ENCODE measurements at places on chromosomes 7 and 10.

GRCh38 chr7:45026013-45026412 lies 26.0 kb downstream of the CCM2 start:
- no peak for DNase-seq

DNA sequence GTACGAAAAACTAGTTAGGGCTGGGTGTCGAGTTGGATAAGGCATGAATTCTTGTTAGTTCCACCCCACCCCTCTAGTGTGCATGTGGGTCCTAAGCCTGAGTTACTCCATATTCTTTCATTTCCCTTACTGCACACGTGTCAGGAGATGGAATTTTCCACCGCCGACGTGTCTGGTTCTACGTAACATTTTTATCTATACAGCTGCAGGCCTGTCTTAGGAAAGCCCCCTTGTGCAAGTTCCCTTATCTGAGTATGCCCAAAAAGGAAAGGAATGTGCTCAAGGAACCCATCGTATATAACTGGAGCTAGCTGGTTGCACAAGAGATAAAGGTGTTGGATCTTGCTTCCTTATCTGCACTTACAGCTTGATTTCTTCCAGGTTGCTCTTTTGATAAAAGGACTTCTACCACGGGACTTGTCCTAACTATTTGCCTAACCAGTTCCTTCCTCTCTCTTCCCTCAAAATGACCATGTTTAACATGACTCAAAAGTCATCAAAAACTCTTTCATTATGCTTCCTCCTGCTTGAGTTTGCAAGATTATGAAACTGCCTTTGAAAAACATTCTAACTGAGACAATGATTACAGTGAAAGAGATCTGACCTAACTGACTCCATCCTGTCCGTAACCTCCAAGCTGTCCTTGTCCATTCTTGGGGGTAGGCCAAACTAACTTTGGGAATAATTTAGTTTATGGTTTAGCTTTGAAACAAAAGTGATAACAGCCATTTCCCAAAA lies 181.4 kb downstream of the AKR1D1 start:
- DNase-seq = no peak

DNA sequence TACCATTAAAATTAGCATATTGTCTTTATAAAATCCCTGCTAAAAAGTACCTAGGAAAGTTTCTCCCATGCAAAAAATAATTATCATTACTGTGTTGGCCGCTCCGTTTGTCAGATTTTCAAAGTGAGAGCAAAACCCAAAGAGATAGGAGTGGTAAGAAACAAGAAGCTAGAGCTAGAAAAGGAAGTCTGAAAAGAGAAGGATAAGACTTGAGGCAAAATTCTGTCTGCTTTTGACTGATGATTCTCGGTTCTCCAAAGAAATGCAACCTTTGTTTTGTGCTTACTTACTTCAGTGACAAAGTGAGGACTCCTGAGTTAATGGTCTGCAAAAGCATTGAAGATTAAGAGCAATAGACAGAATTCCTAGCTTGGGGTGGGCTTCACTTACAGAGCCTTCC lies 33.3 kb upstream of the CAPZA2 start:
- DNase-seq = no peak

DNA sequence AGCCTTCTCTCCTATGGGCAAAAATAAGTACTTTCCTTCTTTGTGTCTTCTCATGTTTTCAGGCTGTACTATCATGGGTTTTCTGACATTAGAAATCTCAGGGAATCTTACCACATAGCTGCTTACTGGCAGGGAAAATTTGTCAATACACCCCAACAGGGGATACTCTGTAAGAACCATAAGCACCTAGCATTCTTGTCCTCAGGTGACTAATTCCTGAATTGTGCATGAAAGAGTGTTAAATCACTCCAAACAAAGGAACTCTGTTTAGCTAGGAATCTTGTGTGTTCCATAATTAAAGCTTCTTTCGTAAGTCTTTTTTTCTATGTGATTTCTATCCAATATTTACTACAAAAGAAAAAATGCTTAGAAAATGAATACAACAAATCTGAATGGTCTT lies 206.7 kb upstream of the POT1 start:
- no peak for DNase-seq

DNA sequence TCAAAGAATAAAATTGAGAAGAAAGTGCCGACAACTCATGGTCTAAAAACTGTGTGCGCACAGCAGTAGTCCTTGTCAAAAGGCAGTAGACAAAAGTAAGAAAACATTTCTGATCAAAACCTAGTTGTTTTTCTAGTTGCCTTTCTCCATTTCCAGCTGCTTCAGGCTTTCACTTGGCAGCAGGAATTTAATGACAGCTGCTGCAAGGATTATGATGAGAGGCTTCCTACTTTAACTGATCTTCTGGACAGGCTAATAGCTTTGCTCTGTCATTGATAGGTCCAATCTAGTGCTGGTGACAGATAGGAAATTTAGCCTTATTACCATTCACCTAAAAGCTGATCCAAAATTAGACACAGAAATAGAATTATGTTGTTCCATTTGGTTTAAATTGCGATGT lies 110.7 kb upstream of the SEMA3C start:
- no peak for DNase-seq

GRCh38 chr7:97119747-97120146 lies 2.2 kb downstream of the SDHAF3 start:
- no peak for DNase-seq

DNA sequence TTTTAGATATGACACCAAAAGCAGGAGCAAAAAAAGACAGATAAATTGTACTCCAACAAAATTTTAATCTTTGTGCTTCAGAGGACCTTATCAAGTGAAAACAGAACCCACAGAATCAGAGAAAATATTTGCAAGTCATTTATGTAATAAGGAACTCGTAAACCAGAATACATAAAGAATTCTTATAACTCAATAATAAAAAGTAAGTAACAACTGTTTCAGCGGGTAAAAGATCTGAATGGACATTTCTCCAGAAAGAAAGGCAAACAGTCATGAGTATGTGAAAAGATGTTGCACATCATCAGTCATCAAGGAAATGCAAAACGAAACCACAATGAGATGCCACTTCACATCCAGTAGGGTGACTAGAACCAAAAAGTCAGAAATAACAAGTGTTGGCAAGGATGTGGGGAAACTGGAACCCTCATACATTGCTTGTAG lies 167.7 kb upstream of the KCTD7 start:
- DNase-seq = no peak

DNA sequence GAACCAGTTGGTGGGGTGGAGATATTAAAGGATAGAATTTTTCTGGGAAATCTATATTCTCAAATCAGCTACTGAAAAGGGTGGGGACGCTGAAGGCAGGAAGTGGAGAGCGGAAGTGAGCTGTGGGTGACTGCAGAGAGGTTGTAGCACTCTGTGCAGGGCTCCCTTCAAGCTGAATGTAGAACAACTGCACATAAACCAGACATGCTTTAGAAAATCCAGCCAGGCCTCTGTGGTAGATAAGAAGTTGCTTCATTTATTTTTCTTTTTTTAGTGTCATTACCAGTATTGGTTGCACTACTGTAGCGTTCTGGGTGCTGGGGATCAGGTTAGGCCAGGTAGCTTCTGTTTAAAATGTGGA lies 127.8 kb downstream of the CELF2 start:
- no peak for DNase-seq

GRCh38 chr10:9069136-9069535 lies 1014.6 kb downstream of the GATA3 start:
- DNase-seq = no peak

DNA sequence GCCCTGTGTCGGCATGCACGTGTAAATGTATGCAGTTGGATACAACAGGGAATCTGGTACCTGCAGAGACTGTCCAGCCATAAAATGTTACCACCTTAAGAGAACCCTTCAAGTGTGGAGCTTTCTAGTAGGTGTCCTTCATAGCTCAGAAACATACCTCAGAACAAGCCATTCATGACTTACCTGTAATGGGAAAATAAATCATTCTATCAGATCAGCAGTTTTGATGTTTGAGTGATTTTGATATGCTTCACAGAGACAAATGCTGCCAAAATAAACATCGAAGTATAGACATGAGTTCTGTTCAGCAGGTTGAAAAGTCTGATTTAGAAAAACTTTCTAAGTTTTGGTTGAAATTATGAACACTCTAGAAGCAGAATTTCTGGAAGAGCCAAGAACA lies 33.5 kb upstream of the UMAD1 start:
- no peak for DNase-seq

GRCh38 chr10:60406182-60406581 lies 16.5 kb upstream of the ANK3 start:
- DNase-seq = no peak

GRCh38 chr7:71482284-71482683 lies 350.3 kb downstream of the GALNT17 start:
- no peak for DNase-seq

DNA sequence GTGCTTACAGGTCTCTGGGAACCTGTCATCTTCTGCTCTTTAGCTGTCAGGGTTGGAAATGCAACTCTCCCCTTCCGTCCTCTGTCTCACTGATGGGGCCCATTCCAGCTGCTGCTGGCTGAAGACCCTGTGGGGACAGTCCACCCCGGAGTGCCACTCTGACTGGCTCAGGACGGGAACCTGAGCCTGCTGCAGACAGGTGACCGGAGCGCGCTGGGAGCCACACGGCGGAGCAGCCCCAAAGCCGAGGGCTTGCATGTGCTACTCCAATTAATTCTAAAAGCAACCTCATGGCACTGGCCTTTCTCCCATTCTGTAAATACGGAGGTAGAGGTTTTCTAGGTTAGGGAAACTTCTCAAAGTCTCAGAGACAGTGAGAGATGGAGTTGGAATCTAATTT lies 223.5 kb upstream of the PITRM1 start:
- DNase-seq = no peak

- no peak for DNase-seq
Measured at GRCh38 chr7:6637544-6638229, 569 bp downstream of the ZNF316 start.

DNA sequence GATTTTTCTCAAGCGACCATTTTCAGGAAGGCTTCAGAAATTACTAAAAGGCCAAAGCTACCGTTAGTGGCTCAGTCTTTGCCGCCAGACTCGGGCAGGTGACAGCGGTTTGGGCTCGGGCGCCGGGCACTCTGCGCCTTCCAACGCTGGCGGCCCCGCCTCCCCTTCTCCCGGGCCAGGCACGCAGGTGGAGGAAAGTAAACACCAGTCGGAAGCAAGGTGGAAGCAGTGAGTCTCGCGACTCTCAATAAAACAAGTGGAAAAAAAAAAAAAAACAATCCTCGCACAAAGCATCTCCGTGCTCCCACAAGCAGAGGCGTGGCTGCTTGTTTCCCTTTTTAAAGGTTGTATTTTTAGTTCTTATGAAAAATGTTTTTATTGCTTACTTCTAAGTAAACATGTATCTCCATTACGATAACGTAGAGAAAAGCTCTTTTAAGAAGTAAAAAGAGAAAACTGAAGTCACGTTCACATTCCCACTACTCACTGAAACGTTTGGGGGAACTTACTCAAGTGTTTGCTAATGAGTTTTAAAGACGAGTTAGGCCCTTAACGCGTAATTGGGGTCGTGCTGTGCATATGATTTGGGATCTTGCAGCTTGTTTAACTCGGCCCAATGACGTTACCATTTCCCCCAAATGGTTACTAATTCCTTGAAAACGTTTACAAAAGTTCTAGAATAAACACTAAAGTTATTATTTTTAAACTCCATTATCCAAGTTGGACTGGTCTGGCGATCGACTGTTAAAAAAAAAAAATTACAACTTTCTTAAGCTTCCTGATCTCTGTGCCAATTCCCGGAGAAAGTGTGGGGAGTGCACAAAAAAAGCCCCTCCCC lies 864 bp downstream of the CDCA7L start:
- DNase-seq = no peak

DNA sequence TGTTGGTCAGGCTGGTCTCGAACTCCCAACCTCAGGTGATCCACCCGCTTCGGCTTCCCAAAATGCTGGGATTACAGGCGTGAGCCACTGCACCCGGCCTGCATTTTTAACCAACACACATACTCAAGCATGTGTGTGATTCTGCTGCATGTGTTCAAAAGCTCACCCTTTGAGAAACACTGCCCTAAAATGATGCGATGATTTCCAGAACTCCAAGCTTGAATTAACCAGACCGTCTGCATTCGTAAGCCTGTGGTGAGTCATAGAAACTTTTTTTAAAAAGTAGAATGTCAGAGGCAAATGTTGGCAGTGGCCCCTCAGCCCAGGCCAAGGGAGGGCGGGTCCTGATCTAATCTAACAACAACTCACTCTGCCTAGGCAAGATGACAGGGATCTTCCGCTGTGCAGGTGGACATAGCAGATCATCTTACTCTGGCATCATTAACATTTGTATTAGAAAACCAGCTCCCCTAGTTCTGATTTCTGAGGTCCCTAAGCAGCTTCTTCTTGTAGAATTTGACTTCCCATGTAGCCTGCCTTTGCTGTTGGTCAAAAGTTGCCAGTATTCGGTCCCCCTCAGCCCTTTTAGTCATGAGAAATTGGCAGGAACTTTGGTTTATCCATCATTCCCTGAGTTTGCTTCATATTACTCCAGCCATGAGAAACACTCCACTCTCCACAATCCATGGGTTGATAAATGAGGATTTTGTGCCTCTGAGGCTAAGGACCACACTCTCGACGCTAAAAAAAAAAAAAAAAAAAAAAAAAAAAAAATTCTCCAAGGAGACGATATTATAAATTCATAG lies 190.4 kb downstream of the SKIDA1 start:
- peak; percentile 79 for DNase-seq

DNA sequence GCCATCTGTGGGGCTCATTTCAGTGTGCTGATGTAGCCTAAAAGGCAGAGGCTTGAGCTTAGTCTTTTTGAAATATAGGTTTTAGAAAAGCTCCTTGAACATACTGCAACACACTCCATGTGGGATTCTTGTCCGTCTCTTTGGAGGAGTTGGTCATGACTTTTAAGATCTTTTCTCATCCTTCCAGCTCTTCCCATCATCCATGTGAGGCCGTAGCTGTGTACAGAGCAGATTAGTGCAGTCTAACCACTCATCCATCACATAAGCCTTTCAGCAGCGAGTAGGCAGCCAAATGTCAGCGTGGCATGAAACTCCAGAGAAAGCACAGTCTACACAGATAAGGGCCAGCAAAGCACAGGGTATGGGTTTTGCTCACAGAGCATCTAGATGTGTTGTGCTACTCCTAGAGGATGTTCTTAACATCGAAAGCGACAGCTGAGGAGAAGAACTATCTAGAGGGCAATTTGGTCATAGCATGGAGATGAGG lies 28.1 kb upstream of the NPVF start:
- DNase-seq = no peak

DNA sequence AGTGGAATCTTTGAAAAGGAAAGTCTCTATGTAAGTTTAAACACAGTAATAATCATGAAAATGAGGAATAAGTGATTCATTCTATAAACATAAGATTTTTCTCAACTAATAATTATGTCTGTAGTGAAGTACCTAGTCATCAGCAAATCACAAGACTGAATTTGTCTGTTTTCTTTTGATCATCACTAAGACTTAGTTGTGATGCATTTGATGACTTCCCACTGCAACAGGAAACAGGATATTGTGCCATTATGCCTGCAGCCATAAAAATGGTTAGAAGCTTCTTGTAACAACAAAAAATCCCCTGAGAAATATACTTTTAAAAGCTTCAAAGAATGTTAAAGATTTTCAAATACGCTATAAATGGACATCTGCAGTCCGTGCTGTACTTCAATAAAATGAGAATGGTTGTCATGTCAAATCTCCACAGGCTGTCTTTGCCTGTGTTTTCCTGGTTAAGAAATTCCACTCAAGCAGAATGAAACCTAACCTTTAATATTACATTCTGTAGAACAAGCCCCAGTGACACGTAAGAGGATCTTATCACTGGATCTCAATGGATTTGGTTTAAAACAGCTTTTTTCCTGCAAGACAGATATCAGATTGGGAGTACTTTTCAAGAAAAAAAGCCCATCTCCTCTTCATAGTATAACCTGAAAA lies 1262.3 kb upstream of the PHF14 start:
- no peak for DNase-seq

Measured in amniotic stem cell (primary cell).